ENCODE measurements at places on chromosomes 5 and 9. TPM values are rescaled to one million over a fixed set of nuclear protein-coding genes. Genes with fewer than 3 reads are reported as not detected.

The LIFR gene
- total RNA-seq = 21.0 TPM

The GABBR2 gene
- 0.13 TPM for total RNA-seq

The FOXI1 gene
- total RNA-seq = not detected

The LCNL1 gene
- total RNA-seq = 1.6 TPM

The ANGPTL2 gene
- total RNA-seq = 56.7 TPM

The MYMK gene
- total RNA-seq = not detected

The MLANA gene
- not detected for total RNA-seq

The SLC22A4 gene
- total RNA-seq = 1.7 TPM

The SH3RF2 gene
- total RNA-seq = 1.8 TPM

The SLC1A1 gene
- 38.7 TPM for total RNA-seq

The INSL4 gene
- under 0.01 TPM for total RNA-seq

The PCDHGA6 gene
- total RNA-seq = 5.3 TPM

The LRRC8A gene
- 64.7 TPM for total RNA-seq

The SLC6A19 gene
- not detected for total RNA-seq

The CDX1 gene
- 0.12 TPM for total RNA-seq

The GDA gene
- under 0.01 TPM for total RNA-seq

The PCDHGA7 gene
- 4.8 TPM for total RNA-seq

The LRRC70 gene
- total RNA-seq = 1.3 TPM

The CATSPER3 gene
- total RNA-seq = 0.25 TPM

The TOPORS gene
- 35.8 TPM for total RNA-seq

The TRPM6 gene
- not detected for total RNA-seq

The GABRA1 gene
- total RNA-seq = under 0.01 TPM

The ACOT12 gene
- not detected for total RNA-seq

The TTC16 gene
- 0.06 TPM for total RNA-seq
